Right hindlimb (tissue), 1 donor: ENCODE measurements at places on chromosomes 1 and 21.

- no peak for DNase-seq
Measured at GRCh38 chr1:225644666-225645065, 8.3 kb downstream of the ENAH start.

DNA sequence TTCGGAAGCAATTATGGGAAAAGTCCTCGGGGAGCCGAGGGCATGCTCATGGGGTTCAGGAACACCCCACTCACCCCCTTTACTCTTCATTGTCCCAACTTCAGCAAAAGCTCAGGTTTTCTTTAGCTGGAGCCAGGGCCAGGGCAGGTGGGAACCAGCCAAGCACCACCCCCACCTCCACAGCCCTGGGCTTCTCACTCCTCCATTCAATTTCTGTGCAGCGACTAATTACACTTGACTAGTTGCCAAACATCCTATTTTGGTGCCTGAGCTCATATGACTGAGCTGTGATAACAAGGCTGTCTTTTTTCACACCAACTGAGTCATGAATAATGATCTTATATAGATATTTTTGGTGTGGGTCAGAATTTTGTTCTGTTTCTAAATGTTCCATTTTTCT is 257.2 kb upstream of the AJAP1 start:
- DNase-seq = no peak

GRCh38 chr1:175951627-175952026 is 208.2 kb upstream of the TNR start:
- no peak for DNase-seq

GRCh38 chr1:206793620-206794019 is 21.3 kb upstream of the IL10 start:
- no peak for DNase-seq

DNA sequence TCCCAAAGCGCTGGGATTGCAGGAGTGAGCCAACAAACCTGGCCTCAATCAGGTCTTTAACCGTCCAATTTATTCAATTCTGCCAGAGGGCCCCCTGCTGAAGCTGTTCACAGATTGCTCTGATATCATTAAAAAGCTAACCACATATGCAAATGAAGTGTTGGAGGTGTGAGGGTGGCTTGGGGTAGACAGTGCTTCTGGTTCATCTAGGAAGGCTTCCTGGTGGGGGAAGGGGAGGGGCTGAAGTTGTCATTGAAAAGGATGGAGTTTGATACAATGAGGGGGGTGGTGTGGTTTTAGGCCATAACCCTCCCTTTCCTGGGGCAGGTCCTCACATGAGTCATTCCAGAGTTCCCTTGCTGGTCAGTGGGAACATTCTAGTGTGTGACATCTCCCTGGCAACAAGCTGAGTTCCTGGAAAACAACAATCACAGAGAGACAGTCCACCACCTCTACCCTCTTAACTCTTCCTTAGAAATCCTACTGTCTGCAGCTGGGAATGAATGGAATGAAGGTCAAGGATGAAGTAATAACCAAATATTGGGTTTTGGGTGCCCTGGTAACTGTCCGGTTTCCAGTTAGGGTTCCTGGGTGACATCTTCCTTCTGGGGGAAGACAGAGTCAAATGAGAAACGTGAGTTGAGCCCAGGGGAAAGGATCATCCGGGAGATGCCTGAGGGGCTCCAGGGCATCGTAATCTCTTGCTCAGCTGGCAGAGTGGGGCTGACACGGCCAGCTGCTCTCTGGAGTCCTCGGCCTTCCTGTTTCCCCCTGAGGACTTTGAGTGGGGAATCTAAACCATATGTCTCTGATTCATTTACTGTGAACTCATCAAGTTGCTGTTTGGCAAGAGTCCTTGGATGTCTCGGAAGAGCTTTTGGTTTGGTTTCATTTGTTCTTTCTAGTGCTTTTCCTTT is 32.2 kb downstream of the BATF3 start:
- DNase-seq = peak; percentile 79
